ENCODE measurements at places on chromosomes 2 and 18. TPM values are rescaled to one million over a fixed set of nuclear protein-coding genes. Genes with fewer than 3 reads are reported as not detected.

ERBB4 gene
- 0.10 TPM for total RNA-seq

IGFBP5 gene
- 0.26 TPM for total RNA-seq

HOXD10 gene
- 4.3 TPM for total RNA-seq

FAM237A gene
- not detected for total RNA-seq

FRZB gene
- total RNA-seq: not detected

DNA sequence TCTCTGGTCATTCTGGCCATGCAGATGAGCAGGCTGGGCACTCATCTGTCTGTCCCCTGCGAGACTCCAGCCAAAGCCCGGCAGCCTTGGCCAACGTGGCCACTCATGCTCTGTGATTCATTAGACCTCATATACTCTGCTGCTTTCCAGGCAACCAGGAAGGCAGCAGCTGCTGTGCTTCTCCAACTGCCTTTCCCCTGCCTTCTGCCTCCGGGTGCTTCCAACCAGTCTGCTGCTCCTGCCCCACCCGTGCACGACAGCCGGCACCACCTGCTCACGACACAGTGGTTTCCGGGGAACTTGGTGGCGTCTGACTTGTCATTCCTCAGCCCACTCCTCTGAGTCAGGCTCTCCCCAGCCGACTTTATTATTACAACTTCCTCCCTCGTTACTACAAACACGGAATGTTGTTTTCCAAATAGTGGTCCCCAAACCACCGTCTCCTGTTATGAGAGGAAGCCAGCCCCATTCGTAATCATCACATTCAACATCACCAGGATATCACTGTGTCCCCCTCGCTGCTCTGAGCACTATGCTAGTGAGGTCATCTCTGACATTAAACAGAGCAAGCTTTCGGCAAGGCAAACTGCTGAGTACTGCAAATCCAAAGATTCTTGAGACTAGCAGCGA is 392.4 kb downstream of the ALK start:
- no peak for DNase-seq

DNA sequence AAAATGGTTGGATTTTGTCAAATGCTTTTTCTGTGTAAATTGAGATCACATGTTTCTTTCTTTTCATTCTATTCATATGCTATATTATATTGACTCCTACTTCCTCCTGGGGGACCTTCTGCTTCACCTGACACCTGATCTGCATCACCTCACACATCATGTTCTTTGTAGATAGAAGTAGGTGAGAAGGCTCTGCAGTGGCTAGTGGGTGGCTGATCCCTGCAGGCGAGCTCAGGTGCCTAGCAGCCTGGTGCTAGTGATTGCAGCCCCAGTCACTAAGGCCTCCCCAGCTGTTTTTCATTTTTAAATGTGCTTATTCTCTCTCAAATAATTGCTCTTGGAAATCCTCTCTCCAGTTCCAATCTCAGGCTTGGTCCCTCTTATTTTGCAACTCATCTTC is 33.6 kb downstream of the MC4R start:
- DNase-seq: no peak

All from Caki2 (cell line).